ENCODE measurements at places on chromosomes 6 and 20. TPM values are rescaled to one million over a fixed set of nuclear protein-coding genes. Genes with fewer than 3 reads are reported as not detected.

DNA sequence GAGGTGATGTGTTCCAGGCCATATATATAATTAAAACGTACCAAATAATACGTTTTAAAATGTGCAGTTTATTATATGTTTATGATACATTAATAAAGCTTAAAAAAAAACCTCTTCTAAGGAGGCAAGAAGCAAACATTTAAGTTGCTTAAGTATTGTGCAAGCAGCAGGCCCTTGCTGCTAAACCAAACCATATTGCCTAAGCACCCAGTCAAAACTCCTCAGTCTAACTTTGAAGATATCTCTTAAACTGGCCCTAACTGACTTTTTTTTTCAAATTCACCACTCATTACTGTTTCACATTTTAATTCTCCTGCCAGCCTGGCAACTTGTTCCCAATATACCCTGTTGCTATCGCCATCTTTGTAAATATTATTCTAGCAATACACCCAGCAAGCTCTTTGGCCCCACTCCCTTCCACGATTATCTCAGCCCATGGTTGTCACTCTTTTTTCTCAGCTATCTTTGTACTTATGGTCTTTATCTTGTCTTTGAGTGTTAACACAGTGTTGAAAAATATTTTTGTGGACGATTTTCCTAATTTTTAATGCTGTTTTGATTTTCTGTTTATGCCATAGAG lies 60.9 kb downstream of the C6orf58 start:
- DNase-seq, result no peak

DNA sequence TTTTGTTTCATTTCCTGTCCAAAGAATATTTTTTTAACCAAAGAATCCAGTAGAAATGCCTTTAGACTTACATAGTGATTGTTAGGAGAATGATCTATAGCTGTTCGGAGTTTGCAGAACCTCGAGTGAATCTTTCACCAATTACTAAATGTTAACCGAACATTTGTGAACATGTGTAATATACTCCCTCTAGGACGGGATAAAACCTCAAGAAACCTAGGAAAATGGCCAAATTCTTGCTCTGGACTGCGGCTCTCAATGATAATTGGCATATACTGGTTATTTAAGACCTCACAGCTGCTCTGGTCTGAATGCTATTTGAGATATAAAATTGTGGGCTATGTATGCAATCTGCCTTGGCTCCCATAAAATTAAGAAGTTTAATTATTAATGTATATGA lies 137.1 kb downstream of the PACRG start:
- no peak for DNase-seq

DNA sequence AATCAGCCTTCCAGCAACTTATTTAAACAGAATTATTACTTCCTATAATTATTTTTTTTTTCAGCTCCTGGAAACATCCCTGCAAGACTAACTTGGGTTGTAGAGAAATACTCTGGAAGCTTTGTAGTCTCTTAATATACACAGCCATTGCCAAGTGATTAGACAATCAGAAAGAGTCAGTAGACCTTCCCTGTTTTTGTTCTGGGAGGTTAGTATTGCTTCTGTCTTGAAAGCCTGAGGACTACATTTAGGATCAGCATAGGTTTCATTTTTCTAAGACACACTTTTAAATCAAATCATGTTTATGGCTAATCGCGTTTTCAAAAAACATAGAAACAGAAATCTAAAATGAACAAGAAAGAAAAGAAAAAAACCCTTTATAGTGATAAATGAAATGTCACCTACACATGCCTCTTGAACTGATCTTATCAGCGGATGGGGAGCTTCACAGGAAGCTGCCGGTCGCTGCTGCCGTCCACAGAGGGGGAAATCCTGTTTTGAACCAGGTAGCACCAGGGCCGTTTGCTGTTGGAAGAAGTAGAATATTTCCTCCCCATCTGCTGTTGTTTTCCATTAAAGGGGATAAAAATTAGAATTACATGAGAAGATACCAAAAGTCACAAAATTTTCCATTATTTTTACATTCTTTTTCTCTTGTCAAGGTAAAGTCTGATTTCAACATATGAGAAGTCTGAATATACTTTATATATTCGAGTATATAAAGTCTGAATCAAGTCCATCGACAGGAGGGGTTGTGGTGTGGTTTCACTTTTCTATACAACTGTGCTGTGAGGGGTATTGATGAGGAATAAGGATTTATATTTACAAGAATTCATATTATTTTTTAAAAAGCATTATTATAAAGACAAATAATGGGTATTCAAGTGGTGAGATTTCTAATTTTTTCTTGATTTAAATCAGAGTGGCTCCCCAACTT lies 94.6 kb downstream of the ARMC2 start:
- DNase-seq, result no peak

Gene PRKN
- 9.6 TPM for polyA plus RNA-seq

DNA sequence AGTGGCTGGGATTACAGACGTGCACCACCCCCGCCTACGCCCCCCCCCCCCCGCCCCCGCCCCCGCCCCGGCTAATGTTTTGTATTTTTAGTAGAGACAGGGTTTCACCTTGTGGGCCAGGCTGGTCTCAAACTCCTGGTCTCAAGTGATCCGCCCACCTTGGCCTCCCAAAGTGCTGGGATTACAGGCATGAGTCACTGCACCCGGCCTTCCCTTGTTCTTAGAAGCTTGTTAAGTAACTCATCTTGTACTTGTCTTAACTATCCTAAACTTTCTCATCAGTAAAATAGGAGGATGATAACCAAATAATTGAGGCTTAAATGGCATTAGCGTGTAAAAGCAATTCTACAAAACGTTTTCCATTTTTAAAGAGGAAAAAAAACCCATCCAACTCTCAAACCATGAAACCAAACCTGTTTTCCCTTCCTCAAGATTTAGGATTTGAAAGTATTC lies 4.2 kb downstream of the CDYL start:
- no peak for DNase-seq

GRCh38 chr6:46263707-46264086 lies 92.9 kb upstream of the ENPP5 start:
- DNase-seq, result no peak

Gene COL11A2
- polyA plus RNA-seq, result 3.7 TPM

Gene ADGRF4
- polyA plus RNA-seq, result 0.09 TPM

Gene PRICKLE4
- polyA plus RNA-seq, result 1.7 TPM

- DNase-seq, result no peak
These were observed 549.8 kb downstream of the PRKN start for GRCh38 chr6:162177746-162178145.

DNA sequence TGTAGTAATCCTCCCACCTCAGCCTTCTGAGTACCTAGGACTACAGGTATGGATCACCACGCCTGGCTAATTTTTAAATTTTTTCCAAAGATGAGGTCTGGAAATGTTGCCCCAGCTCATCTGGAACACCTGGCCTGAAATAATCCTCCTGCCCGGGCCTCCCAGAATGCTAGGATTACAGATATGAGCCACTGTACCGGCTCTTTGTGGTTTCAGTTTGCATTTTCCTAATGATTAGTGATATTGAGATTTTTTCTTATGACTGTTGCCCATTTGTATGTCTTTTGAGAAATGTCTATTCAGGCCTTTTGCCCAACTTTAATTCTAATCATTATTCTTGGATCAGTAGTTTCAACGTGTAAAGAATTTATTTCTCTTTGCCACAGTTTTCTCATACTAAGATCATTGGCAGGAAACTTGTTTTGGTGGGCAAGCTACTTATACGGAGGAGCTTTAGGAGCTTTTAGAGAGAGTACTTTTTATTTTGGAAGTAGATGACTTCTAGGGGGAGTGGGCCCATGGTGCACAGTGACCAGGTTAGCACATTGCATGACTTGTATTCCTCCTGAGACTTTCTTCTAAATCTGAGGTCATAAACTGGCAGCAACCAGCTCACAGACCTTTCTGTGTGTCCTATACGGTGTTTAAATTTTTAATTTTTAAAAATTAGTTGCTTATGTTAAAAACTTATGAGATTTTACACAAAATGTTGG lies 62.3 kb downstream of the STK4 start:
- no peak for DNase-seq

Gene CNR1
- polyA plus RNA-seq, result 0.41 TPM

Gene ZNF165
- polyA plus RNA-seq, result 0.36 TPM

DNA sequence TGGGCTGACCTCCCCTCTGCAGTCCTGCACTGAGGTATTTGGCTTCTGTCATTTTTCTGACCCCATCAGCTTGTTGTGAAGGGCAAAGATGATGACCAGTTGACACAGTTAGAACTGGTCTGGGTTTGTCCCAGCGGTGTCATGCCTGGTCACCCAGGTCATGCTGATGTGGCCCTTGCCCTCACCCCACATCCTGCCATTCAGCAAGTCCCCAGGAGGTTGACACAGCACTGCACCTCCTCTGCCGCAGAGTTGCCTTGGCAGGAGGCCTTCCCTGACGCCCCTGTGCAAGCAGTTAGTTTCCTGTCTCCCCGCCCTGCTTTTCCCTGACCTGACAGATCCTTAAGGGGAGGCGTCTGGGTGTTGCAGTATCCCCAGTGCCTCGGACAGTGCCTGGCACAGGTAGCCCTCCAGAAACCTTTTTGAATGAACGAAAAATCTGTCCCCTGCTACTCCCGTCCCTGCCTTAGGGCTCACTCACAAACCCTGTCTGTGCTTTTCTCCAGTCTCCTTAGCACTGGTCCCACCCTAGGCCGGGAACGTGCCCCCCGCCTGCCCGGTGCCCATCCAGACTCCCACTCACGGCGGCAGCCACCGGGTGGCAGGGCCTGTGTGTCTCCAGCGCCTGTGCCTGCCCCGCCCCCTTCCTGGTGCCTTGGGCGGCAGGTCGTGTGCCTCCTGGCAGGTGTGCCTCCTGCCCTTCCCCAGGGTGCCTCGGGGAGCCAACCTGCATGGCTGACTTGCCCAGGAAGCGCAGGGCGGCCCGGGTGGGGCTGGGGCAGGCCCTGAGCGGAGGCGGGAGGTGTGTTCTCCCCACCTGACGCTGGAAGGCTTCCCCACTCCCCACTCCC lies 146.3 kb upstream of the RNF24 start:
- DNase-seq, result peak; percentile 46

Gene SMOC2
- 16.7 TPM for polyA plus RNA-seq

DNA sequence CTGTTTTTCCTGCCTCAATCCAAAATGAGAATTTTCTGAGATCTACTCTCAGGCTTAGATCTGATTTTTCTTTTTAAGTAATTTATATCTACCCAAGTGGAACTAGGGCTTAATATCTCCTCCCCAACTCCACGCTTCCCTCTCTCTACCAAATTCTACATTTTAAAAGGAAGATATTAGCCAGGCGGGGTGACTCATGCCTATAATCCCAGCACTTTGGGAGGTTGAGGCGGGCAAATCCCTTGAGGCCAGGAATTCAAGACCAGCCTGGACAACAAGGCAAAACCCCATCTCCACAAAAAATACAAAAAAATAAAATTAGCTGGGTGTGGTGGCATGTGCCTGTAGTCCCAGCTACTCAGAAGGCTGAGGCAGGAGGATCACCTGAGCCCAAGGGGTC lies 61.0 kb downstream of the MTFR2 start:
- DNase-seq, result no peak

GRCh38 chr6:32215617-32216016 lies 8.2 kb downstream of the NOTCH4 start:
- no peak for DNase-seq

GRCh38 chr6:88494401-88495140 lies 328.4 kb upstream of the CNR1 start:
- DNase-seq, result no peak

DNA sequence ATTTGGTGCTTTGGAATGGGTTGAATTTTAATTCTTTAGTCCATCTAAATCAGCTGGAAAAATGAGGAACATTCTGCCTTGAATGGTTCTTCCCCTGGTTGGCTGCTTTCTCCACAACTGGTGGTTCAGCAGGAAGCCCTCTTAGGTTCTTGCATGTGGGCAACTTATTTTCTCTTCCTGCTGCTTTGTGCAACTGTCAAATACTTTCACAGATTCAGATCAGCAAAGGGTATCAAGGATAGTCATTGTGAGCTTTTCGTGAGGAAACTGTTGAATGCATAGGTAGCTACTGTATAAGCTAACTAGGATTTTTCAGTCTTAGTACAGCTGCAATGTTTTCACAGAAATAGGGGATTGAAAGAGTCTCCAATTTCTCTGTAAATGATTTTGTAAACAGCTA lies 72.9 kb upstream of the MRAP2 start:
- no peak for DNase-seq

DNA sequence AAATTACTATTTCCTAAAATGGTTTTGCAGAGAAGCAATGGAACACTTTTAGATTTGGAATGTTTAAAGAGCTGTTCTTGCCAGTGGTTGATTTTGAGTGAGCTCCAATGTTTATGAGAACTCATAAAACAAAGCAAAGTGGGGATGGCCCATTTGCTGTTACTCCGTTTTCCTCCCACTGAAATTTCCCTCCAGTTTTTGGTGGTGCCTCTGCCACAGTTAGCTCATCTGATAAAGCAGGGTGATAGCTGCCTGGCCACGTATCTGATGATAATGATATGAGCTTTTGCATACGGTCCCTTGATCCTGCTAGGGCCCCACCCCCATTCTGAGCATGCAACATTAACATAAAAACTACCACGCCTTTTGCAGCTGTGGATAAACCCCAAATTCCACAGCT lies 10.4 kb downstream of the CD83 start:
- DNase-seq, result no peak

- DNase-seq, result no peak
These were observed 83.4 kb upstream of the RGS17 start for GRCh38 chr6:153214436-153214835.

Gene ACSS1
- polyA plus RNA-seq, result 29.3 TPM

GRCh38 chr6:149112976-149113375 lies 204.5 kb upstream of the TAB2 start:
- no peak for DNase-seq

DNA sequence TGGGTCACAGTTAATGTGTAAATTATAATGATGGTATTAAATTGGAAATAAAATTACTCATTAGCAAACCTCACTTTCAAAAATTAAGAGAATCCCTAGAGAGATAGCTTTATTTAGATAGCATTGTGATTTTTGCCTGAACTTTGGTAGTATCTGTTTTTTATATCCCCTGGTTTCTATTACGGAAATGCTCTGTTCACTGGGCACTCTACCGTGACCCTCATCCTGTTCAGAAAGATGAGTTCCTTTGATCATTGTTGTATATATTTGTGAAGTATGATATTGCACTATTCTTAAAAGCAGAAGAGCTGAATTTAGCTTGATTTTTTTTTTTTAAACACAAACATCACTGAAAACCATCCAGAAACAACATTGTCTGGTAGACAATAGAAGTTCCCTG lies 1143.8 kb upstream of the MAP3K7 start:
- no peak for DNase-seq

DNA sequence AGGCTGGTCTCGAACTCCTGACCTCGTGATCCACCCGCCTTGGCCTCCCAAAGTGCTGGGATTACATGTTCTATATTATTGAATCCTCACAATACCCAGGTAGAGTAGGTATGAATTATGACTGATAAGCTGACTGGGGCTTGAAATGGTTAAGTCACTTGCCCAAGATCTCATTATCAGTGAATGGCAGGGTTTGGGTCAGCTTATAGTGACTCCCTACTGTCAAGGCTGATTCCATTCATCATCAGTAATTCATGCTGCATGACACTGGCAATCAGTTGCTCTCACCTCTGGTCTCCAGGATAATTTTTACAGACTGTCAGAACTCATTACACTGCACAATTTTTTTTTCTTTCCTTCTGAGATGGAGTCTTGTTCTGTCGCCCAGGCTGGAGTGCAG lies 127.6 kb downstream of the KIF13A start:
- no peak for DNase-seq

Gene CCND3
- 72.1 TPM for polyA plus RNA-seq

Gene MBOAT1
- polyA plus RNA-seq, result 3.0 TPM
